Lung microvascular endothelial cell (primary cell): ENCODE measurements at places on chromosomes 5 and 9.
A peak's percentile ranks its signal among the peaks of the same experiment; 100 is the strongest.

DNA sequence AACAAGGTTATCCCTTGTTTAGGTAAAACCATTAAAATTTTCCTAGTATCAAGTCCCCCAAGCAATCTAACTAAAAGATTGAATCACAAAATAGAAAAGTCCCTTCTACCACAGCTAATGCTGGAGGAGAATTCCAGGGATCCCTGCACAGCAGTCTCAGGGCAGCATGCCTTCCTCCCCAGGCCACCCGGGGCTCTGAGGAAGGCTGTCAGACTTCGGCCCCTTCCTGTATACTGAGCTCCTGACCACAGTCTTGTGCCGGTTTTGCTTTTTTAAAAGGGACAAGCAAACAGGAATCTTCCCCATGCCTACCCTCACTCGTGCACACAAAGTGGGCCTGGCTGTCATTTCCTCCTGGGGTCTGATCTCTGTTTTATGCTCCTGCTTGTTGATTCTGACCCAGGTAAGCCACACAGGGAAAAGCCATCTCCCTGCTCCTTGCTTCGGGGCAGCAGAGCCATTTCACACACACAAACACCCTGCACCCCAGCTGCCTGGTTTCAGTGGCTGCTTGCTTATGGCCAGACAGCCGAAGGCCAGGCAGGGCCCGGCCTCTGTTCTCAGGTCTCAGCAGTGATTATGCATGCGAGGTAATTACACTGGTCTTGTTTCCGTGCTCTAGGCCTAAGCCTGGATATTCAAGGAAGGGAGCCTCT lies 211.9 kb downstream of the NXNL2 start:
- DNase-seq, result peak; percentile 39

- peak; percentile 76 for DNase-seq
These were observed 23.7 kb upstream of the LOX start for GRCh38 chr5:122101636-122102285.

DNA sequence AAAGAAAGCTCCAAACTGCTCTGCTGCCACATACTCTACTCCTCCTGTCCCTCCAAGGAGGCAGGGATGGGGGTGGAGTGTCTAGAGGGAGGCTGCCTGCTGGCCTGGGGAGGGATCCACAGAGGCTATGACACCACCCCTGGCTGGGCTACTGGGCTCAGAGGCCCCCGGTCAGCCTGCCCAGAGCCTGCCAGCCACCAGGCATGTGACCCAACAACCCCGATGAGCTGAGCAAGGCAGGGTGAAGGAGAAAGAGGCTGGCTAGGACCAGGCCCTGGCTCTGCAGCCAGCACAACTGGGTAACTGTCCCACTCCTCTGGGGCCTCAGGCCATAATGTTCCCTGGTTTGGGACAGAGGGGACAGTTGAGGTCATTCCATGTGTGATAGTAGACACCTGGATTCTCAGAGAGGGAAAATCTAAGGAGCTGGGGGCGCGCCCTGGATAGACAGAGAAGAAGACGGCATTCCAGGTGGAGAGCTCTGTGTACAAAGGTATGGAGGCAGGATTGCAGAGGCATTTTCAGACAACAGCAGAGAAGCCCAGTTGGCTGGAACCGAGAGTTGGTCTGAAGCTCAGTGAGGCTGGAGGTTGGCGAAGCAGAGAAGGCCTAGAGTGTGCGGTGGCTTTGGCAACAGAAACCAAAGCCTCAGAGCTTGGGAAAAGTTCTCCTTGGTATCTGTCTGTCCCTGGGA lies 33.8 kb upstream of the IL17B start:
- no peak for DNase-seq

GRCh38 chr9:21715408-21715807 lies 87.0 kb upstream of the MTAP start:
- no peak for DNase-seq

DNA sequence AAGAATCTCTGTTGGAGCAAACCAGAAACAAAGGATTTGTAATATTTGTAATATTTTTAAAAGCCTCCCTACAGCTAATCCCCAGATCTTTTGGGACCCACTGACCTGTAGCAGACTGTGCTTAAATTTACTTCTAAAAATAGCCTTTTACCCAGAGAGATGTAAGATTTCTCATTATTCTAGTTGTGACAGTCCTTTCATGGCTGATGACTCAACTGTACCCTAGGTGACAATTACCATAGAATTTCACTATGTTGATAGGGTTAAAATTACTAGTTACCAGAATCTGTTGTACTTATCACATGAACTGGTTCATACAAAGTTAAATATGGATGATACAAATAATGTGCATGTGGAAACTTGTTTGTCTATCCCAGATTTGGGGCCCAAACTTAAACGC lies 543.9 kb upstream of the SEMA6A start:
- no peak for DNase-seq

DNA sequence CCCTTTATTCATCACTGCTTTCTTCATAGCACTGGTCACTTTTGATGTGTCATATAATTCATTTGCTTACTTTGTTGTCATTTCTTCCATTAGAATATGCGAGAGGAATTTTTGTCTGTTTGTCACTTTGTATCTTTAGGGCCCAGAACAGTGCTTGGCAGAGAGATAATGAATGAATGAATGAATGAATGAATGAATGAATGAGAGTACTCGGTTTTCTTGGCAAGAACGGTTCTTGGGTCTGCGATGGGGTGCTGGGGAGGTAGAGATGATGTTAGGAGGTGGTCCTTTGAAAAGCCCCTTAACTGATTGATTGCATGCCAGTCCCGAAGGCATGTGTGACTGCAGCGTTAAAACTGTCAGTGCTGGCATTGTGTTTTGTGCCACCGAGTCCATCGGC lies 52.4 kb upstream of the LRRTM2 start:
- no peak for DNase-seq

DNA sequence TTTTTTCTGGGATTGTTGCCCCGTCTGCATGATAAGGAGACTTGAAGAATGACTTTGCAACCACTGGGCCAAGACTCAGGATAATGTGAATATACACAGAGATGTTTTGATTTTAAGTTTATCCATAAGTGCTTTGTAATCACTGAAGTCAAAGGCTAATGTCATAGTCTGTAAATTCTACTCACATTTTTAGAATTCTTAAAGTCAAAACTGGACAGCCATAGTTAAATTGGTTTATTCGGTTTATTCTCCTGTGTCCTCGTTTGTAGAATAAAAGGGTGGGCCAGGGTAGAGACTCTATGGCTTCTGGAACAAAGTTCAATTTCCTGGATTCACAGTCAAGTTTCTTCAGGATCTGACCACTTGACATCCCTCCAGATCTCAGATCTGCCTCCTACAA lies 327.7 kb upstream of the TNC start:
- no peak for DNase-seq

DNA sequence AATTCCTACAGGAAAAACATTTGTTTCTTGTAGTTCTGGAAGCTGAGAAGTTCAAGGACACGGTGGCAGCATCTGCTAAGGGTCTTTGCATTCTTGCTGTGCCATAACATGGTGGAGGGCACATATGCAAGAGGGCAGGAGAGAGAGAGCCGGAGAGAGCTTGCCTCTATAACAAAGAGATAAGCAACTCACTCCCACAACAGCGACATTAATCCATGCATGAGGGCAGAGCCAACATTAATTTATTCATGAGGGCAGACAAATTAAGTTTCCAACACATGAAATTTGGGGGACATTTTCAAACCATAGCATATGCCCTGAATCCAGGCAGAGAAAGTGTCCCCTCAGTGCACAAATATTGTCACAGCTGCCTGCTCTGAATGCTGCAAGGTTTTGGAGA lies 4.4 kb upstream of the GTF3C5 start:
- DNase-seq, result no peak

DNA sequence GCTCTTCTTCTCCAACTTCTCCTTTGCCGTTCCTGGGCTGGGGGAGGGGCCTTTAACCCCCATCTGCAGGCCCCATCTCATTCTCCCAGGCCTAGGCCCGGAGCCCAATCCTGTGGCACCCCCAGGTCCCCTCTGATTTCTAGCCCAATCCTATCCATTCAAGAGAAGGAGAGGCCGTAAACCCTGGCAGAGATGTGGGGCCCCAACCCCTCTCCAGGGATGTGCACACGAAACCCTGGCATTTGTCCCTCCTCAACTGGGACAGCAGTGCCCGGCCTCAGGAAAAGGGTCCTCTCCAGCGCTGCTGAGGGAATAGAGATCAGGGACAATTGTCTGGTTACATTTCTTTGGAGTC lies 24.2 kb upstream of the ADAMTS2 start:
- no peak for DNase-seq

DNA sequence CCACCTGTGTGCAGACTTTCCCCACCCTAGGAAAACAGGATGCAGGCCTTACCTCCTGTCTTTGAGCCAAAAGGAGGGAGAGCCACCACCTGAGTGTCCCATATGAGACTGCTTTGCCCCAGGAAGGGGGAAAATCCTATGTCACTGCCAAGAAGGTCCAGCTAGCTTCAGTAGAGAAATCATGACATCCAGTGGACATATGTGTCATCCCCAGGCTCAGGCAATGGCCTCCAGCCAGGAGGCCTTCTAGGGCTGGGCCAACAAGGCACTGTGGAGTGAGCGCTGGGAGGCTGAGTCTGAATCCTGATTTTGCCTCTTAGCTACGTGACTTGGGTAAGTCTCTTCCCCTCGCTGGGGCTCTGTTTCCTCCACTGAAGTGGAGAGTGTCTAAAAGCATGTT lies 60.2 kb downstream of the SMIM23 start:
- peak; percentile 24 for DNase-seq

DNA sequence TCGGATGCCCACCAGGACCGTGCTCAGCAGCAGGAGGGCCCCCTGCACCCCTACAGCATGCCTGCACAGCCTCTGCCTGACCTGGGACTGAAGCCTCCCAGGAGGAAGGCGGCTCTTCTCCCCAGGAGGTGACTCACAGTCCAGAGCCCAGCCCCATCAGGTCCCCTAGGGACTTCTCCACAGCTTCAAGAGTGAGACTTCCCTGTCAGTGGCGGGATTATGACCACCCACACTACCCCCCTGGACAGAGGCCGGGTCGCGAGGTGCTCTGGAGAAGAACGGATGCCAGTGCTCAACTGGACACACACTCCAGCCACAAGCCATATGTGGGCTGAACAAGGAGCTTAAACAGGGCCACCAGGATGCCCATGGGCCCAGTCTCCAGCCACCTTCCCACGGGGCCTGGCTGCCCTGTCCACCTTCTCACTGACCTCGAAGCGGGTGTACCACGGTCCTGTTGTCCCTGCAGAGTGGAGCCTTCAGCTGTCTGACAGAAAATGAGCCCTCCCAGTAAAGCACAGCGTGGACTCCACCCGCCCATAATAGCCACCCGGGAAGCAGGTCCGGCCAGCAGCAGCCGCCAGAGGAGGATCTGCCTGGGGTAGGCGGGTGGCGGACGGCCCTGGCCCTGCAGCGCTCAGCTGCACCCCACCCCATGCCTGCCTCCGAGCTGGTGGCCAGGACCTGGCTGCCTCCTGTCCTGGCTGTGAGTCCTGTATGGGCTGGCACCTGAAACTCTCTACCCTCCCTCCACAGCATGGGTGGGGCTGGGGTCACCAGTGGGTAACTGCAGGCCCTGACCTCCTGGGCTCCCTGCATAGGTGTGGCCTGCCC lies 54.7 kb downstream of the SEMA4D start:
- no peak for DNase-seq

- no peak for DNase-seq
These were observed 19.8 kb upstream of the TLE4 start for GRCh38 chr9:79551994-79552393.

GRCh38 chr5:140202078-140202477 lies 27.1 kb downstream of the CYSTM1 start:
- DNase-seq, result no peak

- no peak for DNase-seq
These were observed 122.5 kb downstream of the MCTP1 start for GRCh38 chr5:95162231-95162992.

DNA sequence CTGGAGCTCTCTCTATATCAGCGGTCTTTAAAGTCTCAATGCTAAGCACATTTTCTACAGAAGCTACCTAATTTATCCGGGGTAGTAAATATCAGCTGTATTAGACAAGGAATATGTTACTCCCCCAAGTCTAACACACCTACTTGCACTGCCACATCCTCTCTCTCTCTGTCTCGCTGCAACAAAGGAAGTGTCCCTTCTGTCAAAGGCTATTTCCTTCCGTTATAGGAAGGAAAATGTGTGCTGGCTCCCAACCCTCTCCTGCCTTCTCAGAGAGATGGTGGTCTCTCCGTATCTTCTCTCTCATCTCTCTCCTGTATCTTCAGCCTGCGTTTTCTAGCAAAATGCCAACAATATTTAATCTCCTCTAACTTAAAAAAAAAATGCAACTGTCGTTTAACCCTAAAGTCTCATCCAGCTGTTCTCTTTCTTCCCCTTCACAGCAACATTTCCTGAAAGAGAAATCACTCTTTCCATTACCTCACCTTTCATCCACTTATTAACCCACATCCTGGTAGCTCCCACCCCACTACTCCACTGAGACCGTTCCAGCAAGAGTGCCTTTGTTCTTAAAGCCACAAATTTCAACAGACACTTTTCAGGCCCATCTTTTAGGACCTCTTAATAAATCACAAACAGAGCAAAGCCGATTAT lies 2.3 kb downstream of the TTF1 start:
- DNase-seq, result peak; percentile 85

DNA sequence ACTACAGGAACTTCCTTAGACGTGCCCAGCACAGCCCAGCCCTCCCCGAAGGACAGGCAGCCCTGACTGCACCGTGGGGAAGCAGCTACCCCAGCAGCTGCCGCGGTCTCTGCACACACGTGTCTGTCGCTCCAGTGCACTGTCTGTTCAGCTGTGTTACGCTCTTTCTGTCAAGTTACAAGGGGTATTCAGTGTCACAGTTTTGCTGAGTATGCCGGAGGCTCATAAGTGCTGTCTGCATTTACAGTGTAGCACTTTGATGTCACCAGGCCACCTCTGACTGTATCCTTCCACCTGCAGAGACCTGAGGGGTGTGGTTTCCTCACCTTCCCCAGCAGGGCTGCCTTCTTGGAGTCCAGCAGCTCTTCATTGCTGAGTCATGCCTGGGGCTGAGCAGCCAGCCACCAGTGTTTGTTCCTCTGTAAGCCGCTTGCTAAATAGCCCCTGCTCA lies 126.8 kb downstream of the EHMT1 start:
- DNase-seq, result peak; percentile 40

- DNase-seq, result no peak
These were observed 21.3 kb upstream of the AOPEP start for GRCh38 chr9:94705162-94705702.

GRCh38 chr5:168951356-168951755 lies 349.6 kb downstream of the SLIT3 start:
- no peak for DNase-seq

GRCh38 chr9:109730228-109730627 lies 49.8 kb upstream of the PALM2AKAP2 start:
- DNase-seq, result no peak

DNA sequence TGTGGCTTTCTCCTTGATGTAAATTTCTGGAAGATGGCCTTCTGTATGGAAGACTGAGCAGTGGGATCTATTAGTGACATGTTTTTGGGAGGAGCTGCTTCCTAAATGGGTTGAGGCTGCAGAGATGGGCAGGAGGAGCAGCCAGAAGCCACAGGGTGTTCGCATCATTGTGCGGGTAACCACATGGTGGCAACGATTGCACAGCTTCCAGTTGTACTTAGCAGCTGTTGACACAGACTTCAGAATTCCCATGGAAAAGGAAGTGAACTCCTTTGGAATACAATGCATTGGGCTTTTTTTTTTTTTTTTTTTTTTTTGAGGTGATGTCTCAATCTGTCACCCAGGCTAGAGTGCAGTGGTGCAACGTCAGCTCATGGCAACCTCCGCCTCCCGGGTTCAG lies 297.3 kb downstream of the NR3C1 start:
- DNase-seq, result peak; percentile 89

- no peak for DNase-seq
These were observed 62.9 kb downstream of the MLLT3 start for GRCh38 chr9:20559231-20559890.
